ENCODE measurements at places on chromosomes 5 and 9. TPM values are rescaled to one million over a fixed set of nuclear protein-coding genes. Genes with fewer than 3 reads are reported as not detected.

SHROOM1 gene
- total RNA-seq: 0.52 TPM

ARID3C gene
- not detected for total RNA-seq

CBY3 gene
- 0.52 TPM for total RNA-seq

ERGIC1 gene
- 63.6 TPM for total RNA-seq

PAX5 gene
- 12.6 TPM for total RNA-seq

RNF224 gene
- total RNA-seq: 0.10 TPM

ITK gene
- total RNA-seq: 209 TPM

TNPO1 gene
- 139 TPM for total RNA-seq

FUT7 gene
- 2.6 TPM for total RNA-seq

C5orf47 gene
- not detected for total RNA-seq

CCL28 gene
- total RNA-seq: 8.8 TPM
